Activated CD4-positive, alpha-beta T cell treated with anti-CD3 and anti-CD28 coated beads, Interleukin-2, amount 10 ng/mL, durations not matched to agents 24 days and 14 days (primary cell): ENCODE measurements at places on chromosomes 16 and 17. TPM values are rescaled to one million over a fixed set of nuclear protein-coding genes. Genes with fewer than 3 reads are reported as not detected.

- no peak for DNase-seq
Measured at GRCh38 chr16:4647644-4647980, 23.0 kb downstream of the MGRN1 start.

DNA sequence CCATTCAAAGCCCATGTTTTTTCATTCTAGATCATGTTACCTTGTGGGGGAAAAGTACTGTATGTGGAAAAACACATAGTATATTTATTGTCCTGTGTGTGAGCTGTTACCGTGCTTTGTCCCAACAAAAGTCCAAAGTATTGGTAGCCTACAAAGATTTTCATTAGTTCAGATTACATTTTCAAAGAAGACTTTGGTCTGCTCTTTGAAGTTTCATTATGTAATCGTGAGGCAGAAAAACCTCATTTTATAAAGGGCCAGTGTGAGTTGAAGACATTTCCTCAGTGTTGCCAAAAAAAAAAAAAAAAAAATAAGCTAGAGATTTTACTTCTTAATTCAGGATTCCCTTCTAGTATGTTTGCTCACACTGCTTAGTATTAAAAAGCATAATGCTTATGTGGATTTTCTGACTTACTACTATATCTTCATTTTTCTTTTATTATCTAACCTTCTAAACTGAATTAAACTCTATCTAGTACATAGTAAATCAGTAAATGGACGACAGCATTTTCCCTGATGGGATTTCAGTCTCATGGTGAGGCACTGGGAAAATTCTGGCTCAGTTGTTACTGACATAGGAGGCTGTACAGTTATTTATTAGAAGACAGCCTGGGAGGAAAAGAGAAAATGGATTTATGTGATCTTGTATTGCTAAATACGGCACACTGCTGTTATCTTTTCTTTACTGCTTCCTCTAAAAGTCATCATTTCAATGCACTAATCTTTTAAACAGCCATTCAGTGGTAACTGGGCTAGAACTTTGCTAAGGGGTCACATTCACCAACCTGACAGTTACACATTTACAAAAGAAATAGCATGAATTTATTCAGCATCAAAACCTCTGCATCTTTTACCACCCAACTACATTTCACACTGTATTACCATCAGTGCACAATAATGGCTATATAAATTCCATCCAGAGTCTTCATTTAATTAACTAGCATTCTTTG is 100.6 kb downstream of the STXBP4 start:
- no peak for DNase-seq

DNA sequence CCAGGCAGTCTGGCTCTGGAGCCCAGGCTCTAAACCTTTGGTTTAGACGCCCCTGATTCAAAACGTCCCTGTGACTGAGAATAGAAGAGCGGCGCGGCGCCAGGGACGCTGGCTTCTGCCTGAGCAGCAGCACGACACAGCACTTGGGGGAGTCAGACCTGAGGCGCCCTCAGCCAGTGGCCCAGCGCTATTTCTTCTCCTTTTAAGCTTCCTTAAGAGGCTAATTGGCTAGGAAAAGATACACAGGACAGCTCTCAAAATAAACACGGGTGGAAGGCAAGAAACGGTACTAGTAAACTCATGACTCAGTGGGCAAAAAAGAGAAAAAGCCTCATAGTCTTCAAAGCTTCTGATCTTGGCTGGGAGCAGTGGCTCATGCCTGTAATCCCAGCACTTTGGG is 34.9 kb downstream of the GTF3C1 start:
- no peak for DNase-seq

DNA sequence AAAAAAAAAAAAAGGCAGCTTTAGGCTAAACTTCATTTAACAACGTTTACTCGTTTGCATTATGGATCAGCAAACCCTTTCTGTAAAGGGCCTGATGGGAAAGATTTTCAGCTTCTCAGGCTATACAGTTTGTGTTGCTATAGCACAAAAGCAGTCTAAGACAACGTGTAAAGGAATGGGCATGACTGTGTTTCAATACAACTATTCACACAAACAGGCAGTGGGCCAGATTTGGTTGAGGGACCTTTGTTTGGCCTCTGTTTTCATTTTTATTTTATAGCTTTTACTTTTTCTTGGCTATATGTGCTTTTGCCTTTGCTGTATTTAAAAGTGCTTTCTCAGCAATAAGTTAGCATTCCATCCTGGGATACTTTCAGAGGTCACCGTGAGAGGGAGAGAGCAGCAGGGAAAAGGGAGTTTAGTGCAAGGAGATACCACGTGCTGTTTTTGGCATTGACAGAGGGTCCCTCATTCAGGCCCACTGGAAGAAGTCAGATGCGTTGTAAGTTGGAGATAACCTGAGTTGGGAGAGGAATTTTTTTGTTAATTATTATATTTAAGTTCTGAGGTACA is 335.6 kb downstream of the UTP18 start:
- DNase-seq: no peak

GRCh38 chr16:2528161-2529060 is 2.8 kb downstream of the CEMP1 start:
- peak; percentile 58 for DNase-seq

DNA sequence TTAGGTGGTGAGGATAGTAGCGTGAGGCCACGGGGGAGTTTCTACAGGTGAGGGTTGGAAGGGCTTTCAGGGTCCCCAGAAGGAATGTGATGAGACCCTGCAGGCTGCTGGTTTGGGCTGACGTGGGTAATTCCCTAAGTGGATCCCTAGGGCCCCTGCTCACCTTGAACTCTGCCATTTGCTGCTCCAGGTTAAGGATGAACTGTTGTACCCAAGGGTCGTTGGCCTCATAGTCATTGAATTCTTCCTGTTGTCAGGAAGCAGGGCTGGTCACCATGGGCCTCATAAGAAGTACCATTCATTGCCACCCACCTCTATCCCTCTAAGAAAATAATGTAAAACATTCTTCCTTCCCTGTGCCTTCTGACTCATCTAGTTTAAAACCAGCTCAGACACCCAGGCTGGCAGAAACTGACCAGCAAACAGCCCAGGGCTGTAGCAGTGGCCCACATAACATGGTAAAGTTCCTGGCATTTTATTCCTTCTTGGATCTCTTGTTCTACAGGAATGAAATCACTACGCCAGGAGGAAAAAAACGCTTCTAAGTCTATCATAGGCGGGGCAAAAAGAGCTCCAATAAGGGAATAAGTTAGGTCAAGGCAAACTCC is 27.6 kb downstream of the FCSK start:
- no peak for DNase-seq

- no peak for DNase-seq
Measured at GRCh38 chr16:62022688-62023087, 13.6 kb downstream of the CDH8 start.

GRCh38 chr16:60271025-60271771 is 1537.1 kb upstream of the GOT2 start:
- DNase-seq: no peak

DNA sequence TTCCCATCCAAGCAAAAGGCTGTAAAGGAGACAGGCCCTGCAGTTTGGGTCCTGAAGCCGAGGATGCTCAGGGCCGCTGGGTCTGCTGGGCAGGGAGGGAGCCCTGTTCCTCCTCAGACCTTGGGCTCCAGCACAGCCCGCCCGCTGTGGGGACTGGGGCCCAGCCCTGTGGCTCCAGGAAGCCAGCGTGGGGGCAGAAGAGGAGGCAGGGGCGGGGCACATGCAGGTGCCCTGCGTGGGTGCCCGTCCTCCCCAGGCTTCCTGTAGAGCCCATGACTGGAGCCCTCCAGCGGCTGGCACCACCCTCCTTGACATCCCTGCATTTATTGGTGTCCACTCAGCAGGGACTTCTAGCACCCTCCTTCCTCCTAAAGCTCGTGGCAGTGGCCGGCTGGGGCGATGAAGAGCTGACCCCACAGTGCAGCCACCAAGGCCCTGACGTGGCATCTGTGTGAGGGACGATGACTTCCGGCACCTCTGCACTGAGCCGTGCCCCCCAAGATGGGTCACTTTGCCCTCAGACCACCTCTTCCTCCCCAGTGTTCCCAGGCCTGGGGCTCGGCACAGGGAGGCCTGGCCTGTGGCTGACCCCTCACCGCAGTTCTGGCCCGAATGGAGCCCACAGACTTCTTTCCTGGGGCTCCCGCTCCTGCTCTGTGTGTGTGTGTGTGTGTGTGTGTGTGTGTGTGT is 9.9 kb downstream of the PRSS27 start:
- no peak for DNase-seq

DNA sequence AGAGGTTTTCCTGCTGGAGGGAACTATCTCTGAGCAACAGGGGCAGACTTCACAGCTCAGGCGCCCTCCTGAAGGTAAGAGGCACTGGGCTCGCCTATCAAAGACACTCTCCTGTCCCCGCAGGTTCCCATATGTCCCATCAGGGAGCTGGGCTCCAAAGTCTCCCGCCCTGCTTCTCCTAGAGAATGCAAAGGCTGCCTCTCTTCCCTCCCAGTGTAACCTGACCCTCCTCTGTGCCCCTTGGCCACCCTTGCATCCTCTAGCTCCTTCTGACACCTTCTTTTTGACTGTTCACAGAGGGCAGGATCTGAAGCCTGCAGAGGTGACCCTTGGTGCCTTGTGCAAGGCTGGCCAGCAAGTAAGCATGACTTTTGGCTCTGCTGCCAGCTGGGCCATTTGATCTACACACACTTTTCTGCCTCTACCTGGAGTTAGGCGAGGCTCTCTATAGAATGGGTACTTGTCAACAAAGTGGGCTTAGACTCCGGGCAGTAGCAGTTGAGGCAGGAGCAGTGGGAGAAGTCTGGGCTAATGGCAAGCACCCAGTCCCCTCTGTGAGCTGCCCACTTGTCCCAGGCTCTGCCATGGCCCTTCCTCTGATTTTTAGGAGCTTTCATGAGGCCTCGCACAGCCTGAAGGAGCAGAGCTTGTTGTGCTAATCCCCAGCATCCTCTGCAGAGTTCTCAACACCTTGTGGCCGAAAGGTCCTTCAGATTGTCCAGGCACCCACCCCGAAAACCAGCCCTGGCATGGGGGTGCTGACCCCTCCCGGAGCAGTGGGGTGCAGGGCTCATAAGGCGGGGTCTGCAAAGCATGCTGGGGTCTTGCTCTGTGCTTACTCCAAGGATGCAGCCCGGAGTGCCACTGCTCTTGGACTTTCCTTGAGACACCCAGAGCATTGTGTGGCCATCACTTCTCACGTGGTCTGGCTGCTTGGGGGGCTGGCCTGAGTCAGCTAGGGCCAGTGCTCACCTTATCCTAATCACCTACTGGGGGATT is 122.9 kb downstream of the METRNL start:
- DNase-seq: peak; percentile 62

DNA sequence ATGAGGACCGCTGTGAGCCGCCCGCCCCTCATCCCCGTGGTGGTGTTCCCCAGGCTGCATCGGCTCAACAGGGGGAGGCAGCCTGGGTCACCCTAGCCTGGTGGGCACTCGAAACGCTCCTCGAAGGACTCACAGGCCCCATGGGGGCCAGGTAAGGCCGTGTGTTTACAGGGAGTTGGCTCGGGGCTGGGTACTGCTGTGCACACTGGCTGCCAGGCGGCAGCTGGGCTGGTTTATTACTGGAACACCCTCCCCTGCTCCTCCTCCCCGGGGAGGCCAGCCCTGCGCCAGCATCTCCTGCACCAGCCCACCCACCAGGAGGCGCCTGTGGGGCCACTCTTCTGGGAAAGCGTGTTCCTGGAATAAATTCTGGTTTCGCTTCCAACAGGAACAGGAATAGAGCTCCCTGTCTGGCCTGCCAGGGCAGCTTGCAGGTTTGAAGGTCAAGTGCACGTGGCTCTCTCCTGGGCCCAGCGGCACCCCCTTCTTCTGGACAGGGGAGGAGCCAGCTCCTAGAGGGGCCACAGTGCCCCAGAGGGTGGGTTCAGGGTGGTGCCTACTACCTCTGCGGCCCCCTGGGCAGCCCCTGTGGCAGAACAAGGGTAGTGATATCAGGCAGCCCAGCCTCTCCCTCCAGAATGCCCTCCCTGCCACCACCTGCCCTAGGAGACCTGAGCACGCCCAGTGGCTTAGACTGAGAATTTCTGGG is 11.3 kb downstream of the MCRIP1 start:
- peak; percentile 74 for DNase-seq

DNA sequence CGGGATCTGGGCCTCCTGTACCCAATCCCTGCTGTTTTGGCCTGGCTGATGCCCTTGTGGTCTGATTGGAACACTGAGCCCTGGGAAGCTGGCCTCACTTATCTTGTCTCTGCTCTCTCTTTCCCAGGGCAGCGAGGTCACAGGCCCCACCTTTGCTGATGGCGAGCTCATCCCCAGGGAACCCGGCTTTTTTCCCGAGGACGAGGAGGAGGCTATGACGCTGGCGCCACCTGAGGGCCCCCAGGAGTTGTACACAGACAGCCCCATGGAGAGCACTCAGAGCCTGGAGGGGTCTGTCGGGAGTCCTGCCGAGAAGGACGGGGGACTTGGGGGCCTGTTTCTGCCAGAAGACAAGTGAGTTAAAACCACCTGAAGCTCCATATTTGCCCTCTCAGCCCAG is 126.0 kb downstream of the RAB11FIP4 start:
- no peak for DNase-seq

GRCh38 chr16:86294535-86295196 is 215.7 kb upstream of the FOXF1 start:
- DNase-seq: no peak

GRCh38 chr16:84728853-84729424 is 29.1 kb downstream of the USP10 start:
- DNase-seq: no peak

DNA sequence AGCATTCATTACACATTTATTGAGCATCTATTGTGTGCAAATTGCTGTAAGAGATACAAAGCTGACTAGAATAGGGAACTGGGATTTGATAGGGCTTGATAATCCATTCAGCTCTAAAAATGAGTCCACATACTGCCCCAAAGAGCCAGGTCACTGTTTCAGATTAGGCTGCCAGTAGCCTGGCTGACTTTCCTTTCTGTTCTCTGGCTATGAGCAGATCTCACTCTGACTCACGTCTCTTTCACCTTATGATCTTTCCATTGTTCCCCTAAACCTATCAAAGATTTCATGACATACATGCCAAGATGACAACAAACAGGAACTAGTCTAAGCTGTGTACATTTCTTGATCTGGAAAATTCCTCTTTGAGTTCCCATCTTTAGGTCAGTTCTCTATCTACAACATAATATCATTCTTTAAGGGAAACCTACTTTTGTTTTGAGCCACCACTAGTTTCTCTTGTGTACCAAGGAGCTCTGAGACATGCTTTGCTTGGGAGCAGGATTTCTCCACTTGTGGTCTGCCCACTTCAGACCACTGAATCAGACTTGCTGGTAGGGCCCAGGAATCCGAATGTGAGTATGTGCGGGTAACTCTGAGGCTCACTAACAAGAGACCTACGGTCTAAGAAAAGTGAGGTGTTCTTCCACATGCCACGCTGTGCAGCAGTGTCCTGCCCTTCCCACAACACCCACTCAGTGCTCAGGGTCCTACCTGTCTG is 40.9 kb upstream of the ICAM2 start:
- no peak for DNase-seq

GRCh38 chr16:88380619-88381018 is 2.1 kb upstream of the ZNF469 start:
- no peak for DNase-seq

- no peak for DNase-seq
Measured at GRCh38 chr16:12740986-12741610, 62.6 kb downstream of the CPPED1 start.

CCDC200 gene
- total RNA-seq: 0.65 and 0.92 TPM in 2 replicates

CSH1 gene
- total RNA-seq: not detected in 2 replicates

TP53TG3F gene
- not detected in 2 replicates for total RNA-seq

FBXO39 gene
- 0.26 and 0.36 TPM in 2 replicates for total RNA-seq

LPO gene
- total RNA-seq: not detected in 2 replicates

PLXDC1 gene
- total RNA-seq: 0.16 and 0.43 TPM in 2 replicates

TEDC2 gene
- total RNA-seq: 40.7 and 41.7 TPM in 2 replicates

PLEKHG4 gene
- 43.4 and 43.8 TPM in 2 replicates for total RNA-seq

CSH2 gene
- total RNA-seq: not detected in 2 replicates

TBX2 gene
- total RNA-seq: not detected in 2 replicates

MYH3 gene
- 7.0 and 8.1 TPM in 2 replicates for total RNA-seq

RNF157 gene
- total RNA-seq: 35.0 and 42.4 TPM in 2 replicates
